ENCODE measurements at places on chromosomes 6 and 20.

GRCh38 chr6:14166839-14167238 is 49.3 kb downstream of the CD83 start:
- DNase-seq: no peak

DNA sequence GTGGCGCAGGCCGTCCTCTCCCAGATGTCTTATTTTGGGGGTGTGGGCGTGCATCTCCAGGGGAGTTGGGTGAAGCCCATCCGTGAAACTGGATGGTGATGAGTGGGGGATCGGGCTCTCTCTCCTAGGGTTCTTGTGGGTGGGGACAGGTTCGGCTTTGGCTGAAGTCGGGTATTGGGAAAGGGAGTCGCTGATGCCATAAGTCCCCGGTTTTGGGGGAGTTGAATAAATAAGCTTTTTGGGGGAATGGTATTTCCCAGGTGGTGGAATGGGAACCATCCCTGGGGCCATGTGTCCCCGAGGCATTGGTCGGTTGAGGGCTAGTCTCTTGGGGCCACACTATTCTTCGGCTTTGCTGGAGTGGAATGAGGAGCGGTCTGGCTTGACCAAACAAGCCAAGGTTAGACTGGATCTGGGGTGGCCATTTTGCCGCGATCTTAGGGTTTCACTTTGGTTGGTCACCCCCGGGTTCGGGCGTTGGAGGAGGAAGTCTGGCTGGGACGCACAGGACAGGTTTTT is 481 bp downstream of the ZNF133 start:
- DNase-seq: no peak

DNA sequence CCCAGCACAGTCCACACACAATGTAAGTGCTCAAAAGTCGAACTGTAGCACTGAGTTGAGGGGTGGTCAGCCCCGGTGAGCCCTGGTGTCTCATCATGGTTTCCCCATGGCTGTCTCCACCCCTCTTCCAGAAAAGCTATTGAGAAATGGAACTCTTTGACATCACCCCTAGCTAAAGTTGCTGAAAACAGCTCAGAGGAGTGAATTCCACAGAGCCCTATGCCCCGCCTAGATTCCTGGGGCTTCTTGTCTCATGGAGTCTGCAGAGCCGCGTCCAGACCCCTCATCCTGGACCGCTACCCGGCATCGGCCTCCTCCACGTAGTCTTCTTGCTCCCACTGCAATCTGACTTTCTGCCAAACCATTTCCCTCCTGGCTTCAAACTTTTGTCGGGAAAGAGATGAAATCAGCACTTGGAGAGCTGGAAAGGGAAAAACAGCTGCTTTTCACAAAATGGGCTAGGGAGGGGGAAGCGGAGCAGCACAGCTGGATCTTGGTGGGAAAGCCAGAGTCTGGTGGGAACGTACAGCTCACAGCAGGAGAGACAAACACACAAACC is 132.2 kb downstream of the SNX5 start:
- DNase-seq: no peak

DNA sequence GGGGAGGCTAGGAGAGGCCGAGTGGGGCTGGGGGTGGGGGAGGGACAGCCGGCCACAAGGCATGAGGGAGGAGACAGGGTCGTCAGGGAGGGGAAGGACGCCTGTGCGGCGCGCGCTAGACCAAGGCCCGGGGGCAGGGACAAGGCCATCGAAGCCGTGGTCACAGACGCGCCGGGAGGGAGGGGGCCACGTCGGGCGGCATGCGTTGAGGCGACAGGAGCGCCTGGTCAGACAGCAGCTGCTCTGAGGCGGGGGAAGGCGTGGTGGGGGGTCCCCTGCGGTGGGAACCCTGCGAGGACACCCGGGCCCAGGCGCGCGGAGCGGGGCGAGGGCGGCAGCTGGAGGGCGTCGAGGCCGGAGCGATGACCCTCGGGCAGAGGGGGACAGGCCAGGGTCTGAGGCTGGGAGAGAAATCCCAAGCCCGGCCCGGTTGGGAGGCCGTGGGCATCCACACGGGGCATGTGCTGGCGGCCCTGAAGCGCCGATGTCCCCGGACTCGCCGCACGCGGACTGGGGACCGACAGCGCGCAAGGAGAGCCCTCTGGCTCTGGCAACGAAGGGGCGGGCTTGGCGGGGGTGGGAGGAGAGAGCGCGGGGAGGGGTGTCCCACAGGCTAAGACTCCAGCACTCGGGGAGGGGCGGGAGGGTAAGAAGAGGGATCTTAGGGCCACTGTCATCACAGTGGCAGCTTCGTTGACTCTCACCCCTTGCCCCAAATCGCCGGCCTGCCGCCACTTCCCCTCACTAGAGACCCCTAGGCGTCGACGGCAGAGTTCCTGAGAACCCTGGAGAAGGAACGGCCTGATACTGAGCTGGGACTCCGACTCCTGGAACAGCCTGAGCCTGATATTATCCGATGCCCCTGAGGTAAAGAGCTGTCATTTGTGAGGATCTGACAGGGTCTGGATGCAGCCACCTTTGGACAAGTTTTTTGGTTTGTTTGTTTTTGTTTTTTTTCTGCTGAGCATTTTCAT is 5.0 kb downstream of the TMEM239 start:
- no peak for DNase-seq

DNA sequence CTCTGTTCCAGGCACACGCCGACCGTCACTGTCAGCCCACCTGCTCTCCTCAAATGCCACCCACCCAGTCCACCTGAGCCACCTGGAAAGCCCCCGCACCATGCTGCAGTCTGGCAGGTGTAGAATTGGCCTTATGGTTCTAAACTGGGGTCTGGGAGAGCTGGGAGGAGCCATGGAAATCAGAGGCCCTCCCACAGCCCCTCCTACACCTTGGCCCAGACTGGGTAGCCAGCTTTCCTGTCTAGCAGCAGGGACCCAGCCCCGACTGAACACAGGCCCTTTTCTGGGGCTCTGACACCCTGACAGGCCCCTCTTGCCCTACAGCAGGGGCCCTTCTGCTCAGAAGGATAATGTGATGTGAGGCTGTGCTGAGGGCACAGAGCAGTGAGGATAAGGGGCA is 31.1 kb downstream of the LRFN2 start:
- DNase-seq: no peak

- DNase-seq: no peak
These were observed 215.0 kb upstream of the SHLD1 start for GRCh38 chr20:5535125-5535756.

DNA sequence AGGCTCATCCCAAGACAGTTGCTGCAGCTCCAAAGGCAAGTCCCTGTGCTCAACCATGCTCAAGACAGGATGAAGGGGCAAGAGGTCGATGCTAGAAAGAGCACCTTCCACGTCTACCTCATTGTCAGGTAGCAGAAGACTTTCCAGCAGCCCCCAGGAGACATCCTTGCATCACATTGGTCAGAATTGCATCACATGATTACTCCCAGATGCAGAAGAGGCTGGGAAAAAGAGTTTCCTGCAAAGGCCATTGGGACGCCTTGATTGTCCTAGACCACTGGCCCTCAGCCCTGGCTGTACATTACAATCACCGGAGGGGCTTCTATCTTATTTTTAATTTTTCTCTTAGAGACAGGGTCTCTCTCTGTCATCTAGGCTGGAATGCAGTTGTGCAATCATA is 17.3 kb upstream of the ZNF334 start:
- DNase-seq: no peak

DNA sequence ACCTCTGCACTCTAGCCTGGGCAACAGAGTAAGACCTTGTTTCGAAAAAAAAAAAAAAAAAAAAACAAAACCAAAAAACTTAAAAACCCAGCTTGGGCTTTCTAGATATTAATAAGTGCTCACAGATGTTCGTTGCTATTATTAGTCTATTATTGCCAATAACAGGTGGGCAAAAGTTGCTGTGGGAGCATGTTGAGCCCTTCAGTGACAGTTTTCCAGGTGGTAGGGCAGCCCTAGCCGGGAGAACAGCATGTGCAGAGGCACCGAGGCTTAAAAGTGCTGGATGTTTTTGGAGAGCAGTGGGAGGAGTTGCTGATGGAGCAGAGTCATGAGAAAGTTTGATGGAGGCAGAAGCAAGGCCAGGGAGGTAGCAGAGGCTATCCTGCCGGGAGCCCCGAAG is 4.4 kb downstream of the PPP1R16B start:
- DNase-seq: no peak

GRCh38 chr6:92159046-92159445 is 1260.3 kb downstream of the EPHA7 start:
- no peak for DNase-seq

DNA sequence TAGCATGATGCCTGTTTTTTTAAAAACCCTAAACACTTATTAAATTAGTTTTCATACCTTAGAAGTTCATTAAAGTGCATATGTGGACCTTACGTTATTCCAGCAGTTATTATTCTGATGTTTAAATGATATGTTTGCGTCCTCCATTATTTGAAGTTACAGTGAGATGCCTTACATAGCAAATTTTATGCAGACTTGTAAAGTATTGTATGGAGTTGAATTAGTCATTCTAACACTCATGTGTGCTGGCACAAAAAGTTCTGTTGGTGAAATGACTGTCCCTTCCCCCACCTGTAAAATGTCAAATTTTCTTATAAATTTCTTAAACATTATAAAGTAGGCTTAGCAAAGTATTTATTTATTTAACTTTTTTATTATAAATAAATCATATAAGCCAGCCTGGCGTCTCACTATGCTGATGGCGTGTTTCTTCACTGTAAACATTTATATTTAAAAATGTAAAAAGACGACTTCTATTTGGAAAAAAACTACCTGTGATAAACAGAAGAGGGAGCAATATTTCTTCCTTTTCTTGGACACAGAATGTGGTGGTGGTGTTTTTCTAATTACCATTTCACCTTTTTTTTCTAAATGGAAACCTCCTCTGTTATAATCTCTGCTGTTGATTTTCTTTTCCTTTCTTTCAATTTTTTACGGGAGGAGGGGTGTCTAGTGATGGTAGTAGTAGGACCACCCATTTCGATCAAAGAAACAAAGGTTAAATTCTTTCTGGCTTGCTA is 155.4 kb downstream of the RFPL4B start:
- DNase-seq: peak; percentile 32

DNA sequence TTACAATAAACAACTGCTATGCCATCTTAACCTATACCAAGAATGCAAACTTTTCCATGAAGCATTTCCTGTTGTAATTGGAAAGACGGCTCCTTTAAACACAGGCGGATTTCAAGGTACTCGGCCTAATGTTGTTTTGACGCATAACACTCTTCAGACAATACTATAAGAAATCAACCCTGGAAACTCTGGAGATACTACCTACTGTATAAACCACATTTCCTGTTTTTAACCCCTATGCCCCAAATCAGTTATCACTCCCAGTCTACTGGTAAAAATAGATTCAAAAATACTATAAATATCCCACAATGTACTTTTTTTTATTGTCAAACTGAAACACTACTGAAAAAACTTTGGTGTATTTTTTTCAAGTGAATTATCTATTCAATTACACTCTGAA is 118.1 kb downstream of the IRF4 start:
- DNase-seq: no peak

DNA sequence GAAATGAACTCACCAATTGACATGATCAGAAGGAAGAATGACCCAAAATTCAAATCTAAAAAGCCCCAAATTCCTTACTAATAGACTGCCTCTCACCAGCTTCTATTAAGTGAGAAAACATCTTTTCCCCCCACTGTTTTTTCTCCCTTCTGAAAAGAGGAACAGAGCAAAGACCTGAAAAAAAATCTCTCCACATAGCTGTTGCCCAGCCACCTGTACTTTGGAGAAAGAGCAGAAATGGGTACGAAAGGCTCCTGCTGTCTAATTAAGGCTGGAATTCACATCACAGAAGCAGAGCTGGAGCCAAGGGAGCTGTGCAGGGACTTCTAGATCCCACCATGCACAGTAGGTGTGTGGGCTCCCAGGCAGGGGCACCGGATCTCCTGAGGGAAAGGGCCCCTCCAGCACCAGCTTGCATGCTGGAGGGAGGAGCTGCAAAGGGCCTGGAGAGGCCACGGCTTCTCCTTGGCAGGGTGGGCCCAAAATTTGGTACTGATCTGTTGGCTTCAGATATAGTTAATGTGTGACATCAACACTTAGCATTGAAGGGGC is 73.2 kb upstream of the DUSP22 start:
- DNase-seq: no peak

DNA sequence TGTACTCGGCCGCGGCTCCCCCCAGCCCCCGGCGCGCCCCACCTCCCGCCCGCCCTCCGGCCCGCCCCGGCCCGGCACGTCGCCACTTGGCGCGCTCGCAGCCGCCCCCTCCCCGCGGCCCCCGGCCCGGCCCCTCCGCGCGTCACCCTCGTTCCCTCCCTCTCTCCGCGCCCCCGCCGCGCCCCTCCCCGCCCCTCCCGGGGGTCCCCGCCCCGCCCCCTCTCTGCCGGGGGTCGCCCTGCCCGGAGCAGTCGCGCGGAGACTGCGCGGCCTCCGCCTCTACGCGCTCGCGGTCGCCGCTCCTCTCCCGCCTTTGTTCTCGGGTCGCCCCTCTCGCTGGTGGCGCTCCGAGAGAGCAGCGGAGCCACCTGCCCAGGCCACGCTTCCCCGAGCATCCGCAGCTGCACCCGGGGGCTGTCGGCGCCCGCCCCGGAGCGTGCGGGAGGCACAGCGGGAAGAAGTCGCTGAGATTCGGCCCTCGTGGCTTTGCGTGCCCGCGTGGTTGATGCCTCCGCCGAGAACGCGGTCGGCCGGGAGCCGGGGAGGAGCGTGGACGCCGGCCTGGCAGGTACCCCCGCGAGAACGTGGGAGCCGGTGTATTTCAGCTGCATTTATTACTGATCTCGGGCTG is at the start of gene PHF10:
Gene PHF10, minus strand, starts transcription at position 7 of the 631 bp plus-strand sequence. CDS start 569 bp downstream, outside the sequence.
- DNase-seq: peak; percentile 94

- DNase-seq: no peak
These were observed 12.8 kb downstream of the TPD52L2 start for GRCh38 chr20:63877755-63878470.

DNA sequence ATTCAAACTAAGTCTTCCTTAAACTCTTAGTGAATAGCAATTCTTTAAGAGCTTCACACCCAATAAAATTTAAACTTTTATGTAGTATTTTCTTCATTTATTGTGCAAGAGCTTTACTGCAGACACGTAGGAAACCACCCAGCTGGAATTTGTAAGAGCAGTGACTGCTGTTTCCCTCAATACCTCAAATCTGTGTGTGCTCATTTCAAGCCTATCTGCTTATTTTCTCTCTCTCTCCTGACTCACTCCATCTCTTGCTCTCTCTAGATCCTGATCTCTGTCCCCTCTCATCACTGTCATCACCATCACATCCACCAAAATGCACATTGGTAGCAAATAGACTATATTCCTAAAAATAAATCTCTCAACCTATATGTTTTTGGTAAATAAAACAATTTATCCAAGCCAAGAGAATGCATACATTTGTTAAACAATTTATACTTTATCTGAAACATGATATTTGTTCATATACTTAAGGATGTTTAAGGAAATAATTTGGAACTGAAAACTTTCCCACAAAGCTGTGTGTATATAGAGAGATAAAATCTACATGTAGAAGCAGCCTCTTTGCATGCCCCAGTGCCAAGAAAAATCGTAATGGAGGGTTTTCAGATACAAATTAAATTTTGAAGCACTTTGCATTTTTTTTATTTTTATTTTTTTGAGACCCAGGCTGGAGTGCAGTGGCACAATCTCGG is 273.0 kb downstream of the TFAP2A start:
- no peak for DNase-seq

- no peak for DNase-seq
These were observed 443.5 kb downstream of the PREX1 start for GRCh38 chr20:48384147-48384818.
